Stimulated activated CD4-positive, alpha-beta T cell treated with anti-CD3 and anti-CD28 coated beads, Interleukin-2, amount 100 ng/mL, for 4 hours (primary cell): ENCODE measurements at places on chromosomes 7 and 10.

- no peak for DNase-seq
Measured at GRCh38 chr10:28922127-28922526, 244.8 kb downstream of the BAMBI start.

DNA sequence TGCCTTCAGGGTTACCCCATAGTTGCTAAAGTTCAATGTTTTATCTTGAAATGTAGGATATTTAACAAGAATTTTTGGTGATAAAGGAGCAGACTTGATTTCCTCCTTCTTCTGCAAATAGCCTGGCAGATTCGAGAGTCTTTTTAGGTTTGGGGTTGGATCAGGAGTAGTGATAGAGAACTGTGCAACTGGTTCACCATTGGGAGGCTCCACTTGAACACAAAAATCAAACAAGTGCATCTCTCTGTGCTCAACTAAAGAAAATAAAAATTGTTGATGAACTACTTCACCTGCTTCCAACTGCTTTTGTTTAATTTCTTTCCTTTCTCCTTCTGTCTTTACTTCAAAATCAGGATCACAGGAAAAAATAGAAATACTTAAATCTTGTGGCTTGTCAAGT, 58.5 kb downstream of the MACC1 start:
- DNase-seq, result no peak

GRCh38 chr7:20201380-20201779, 15.8 kb downstream of the MACC1 start:
- DNase-seq, result no peak

DNA sequence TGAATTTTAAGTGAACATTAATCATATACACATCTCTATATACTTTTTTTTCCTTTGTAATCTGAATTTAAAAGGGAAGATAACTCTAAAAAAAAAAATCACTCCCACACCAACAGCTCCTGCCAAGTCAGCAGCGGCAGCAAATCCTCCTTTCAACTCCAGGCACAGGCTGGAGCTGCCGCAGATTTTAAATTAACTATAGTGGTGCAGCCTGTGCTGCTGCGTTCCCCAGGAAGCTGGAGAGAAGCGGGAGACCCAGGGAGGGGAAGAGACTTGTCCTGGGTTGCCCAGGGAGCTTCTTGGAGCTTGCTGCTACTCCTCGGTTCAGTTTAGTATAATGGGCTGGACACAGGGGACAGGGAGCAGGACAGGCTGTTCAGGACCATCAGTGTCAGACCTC, 32.6 kb upstream of the HSPB1 start:
- no peak for DNase-seq

- no peak for DNase-seq
Measured at GRCh38 chr7:69814421-69814962, 216.2 kb downstream of the AUTS2 start.

DNA sequence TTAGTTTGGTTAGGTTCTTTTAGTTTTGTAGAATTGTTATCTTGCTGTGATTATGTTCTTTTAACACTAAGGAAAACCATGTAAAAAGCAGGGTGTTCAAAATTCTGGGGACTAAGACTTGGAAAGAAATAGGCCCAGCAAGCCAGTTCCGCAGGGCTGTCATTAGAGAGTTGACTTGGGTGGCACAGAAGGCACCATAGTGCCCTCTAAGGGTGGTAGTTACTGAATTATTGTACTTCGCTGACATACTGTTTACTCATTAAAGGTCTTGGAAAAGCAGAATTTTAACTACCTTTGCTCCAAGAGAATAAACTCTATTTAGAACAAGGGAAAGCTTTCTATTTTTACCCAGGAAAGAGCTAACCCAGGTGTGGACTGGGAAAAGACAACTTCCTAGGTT, 86.5 kb downstream of the OTUD1 start:
- DNase-seq, result no peak

GRCh38 chr10:130636313-130636930, 500.2 kb downstream of the GLRX3 start:
- no peak for DNase-seq

- DNase-seq, result no peak
Measured at GRCh38 chr7:134470864-134471263, 12.0 kb upstream of the AKR1B1 start.

DNA sequence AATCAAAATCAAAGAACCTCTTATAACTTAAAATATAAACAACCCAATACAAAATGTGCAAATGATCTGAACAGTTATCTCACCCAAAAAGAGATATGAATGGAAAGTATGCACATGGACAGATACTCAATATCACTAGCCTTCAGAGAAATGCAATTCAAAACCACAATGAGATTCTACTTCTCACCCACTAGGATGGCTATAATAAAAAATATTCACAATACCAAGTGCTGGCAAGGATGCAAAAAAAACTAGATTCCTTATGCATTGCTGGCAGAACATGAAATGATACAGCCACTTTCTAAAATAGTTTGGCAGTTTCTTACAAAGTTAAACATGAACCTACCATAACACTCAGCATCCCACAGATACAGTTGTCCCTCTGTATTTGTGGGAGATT, 130.1 kb upstream of the LRRN3 start:
- DNase-seq, result no peak

- no peak for DNase-seq
Measured at GRCh38 chr7:46753662-46754061, 828.2 kb downstream of the TNS3 start.

GRCh38 chr10:34584164-34584563, 230.9 kb downstream of the PARD3 start:
- DNase-seq, result no peak

- DNase-seq, result no peak
Measured at GRCh38 chr10:122557516-122557915, 3.0 kb upstream of the DMBT1 start.

DNA sequence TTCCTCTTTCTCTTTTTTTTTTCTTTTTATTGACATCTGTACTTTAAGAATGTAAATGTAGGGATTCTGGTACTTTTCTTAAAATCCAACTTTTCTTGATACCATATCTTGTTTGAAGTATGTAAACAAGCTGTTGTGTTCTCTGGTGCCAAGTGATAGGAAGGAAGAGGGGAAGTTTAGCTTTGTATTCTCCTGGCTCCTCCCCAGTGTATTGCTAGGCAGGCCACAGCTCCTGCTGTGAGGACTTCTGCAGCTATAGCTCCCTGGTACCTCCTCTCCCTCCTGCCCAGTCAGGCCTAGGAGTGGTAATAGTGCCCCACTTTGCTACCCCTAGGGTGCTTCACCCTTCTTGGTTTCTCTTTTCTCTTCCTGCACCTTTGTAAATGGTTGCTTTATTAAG, 45.3 kb upstream of the SP8 start:
- no peak for DNase-seq

- DNase-seq, result no peak
Measured at GRCh38 chr10:34006471-34006870, 672.0 kb upstream of the NRP1 start.

GRCh38 chr7:148630078-148630477, 39.5 kb downstream of the C7orf33 start:
- DNase-seq, result no peak

GRCh38 chr7:6170571-6171531, 101.6 kb downstream of the CYTH3 start:
- no peak for DNase-seq

DNA sequence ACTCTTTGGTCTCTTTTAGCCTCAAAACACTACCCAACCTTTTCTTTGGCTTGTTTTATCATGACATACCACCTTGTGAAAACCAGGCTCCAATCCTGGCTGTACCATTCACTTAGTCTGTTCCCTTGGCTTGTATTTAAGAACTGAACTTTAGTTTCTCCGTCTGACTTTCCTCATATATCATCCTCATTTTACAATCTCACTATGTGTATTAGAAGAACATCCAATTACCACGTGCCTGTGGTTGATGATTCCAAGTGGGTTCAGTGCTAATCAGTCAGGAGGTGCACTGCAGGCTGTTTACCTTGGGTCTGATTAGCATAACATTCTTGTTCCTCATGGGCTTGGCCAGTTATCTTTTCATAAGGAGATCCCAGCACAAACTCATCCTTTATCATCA, 144.8 kb upstream of the KLF14 start:
- no peak for DNase-seq

GRCh38 chr7:19567011-19567410, 141.8 kb downstream of the POLR1F start:
- DNase-seq, result no peak

GRCh38 chr10:88110822-88111221, 247.4 kb downstream of the PTEN start:
- no peak for DNase-seq

- DNase-seq, result no peak
Measured at GRCh38 chr7:36971515-36972139, 247.3 kb upstream of the AOAH start.

DNA sequence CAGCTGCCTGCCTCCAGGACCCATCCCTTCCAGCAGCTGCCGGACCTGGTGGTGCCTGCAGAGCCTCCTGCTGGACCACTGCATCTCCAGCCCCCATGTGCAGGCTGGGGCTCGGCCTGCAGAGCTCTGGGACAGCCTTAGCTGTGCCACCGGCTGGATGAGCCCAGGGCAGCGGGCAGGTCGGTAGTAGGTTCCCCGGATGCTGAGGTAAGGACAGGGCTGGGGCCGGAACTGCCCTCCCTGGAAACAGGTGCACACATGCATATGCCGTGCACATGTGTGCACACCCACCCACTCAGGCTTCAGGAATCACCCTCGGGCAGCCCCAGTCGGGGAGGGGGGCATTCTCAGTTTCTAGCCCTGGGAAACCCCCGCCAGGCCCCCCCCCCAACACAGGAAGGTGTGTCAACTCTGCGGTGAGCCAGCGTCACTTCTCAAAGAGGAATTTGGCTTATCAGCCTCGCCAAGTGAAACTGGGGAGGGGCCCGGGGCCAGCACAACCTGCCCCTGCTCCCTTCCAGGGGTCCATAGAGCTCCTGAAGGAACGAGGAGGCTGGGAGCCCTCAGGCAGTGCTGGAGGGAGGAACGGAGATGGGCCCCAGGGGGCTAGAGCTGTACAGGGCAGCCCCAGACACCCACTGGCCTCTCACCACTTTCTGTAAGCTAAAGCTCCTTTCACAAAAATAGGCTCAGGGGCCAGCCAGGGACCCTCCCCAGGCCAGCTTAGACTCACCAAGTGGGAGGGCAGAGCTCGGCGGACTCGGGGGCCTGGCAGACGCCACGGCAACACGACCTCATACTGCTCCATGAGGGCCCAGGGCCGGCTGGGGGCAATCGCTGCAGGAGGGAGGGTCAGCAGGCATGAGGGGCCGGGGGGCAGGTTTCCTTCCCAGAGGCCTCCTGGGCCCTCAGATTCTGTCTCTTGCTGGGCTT, 1.7 kb downstream of the ADAM8 start:
- DNase-seq, result peak; percentile 81

DNA sequence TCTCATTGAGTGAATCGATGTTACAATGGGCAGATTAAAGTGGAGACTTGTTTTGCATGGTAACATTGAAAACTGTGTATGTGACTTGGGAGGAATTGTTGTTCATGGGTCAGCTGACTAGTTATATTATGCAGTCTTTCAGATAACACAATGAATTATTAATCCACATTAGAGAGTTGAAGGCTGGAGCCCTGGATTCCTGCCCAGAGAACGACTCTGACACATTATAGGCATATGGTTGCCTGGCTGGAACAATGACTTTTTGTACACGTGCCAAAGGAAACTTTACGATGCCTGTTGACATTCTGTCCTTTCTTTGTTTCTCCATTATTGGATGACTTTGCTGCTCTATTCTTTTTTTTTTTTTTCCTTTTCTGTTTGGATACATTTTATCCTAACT, 52.3 kb upstream of the TMEM229A start:
- no peak for DNase-seq

- DNase-seq, result no peak
Measured at GRCh38 chr10:94294168-94294567, 68.6 kb downstream of the NOC3L start.

DNA sequence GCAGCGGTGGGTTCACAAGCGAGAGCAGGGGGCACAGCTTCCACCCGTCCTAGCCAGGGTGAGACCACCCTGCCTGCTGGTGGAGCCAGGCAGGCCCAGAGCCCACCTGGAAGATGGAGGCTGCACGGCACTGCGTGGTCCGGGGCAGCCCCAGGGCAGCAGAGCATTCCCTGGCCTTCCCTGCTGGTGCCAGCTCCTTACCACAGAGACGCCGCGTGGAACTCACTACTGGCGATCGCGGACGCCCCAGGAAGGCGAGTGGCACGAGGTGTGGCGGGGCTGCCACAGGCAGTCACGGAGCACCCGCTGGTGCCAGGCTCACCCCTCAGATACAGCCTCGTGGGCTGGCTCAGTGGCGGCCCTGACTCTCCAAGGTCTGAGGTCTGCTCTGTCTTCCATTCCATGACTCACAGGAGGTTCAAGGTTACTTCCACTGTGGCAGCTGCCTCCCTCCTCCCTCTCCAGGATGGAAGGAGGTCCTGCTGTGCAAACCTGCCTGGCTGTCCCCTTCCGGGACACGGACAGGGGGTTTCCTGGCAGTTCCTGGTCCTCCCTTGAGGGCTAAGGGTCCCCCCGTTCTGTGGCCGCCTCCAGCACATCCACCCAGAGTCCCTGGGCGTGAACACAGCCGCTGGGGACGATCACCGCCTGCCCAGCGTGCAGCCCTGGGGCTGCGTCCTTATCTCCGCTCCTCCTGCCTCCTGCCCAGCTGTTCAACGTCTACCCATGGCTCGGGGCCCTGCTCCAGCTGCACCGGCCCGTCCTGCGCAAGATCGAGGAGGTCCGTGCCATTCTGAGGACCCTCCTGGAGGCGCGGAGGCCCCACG, 3.1 kb downstream of the CYP2W1 start:
- DNase-seq, result no peak

- DNase-seq, result no peak
Measured at GRCh38 chr7:11935905-11936304, 103.9 kb upstream of the THSD7A start.

DNA sequence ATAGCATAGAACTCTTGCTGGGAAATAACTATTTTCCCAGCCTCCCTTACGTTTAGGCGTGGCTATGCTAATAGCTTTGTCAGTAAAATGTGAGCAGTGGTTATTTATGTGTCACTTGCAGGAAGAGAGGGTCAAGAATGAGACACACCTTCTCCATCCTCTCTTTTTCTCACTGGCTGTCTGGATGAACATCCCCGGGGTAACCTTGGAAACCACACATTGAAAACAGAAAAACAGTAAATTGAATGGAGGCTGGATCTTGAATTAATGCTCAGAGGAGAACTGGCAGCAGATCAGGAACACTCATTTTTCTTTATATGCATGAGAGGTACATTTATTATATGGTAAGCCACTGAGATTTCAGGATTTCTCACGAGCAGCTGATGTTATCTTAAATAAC, 127.6 kb downstream of the DNAJB9 start:
- DNase-seq, result no peak

DNA sequence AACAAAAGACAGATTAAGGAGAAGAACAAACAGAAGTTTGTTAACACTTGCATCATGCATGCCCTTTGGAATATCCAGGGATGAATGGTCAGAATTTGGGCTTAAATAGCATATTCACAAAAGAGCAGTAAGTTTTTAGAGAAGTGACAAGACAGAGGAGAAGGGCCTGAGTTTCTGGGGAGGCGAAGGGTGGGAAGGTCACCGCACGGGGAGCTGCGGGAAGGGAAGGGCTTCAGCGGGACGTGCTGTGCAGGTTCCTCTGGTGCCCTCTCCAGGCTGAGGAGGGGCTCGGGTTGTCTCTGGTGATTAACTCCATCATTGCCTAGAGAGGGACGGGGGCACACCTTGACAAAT, 10.4 kb upstream of the ZNF22 start:
- no peak for DNase-seq

- DNase-seq, result no peak
Measured at GRCh38 chr7:135386776-135387175, 123.1 kb downstream of the CNOT4 start.
